ENCODE measurements at places on chromosomes 1 and 21. TPM values are rescaled to one million over a fixed set of nuclear protein-coding genes. Genes with fewer than 3 reads are reported as not detected.

The TNFRSF14 gene
- total RNA-seq: 1.2 TPM

The C1orf141 gene
- 0.22 TPM for total RNA-seq

The SLC1A7 gene
- not detected for total RNA-seq

The CYP4A11 gene
- total RNA-seq: not detected

The TNFRSF25 gene
- 38.9 TPM for total RNA-seq

The TNFSF18 gene
- total RNA-seq: 3.7 TPM

The APOBEC4 gene
- total RNA-seq: not detected

The LPAR3 gene
- total RNA-seq: 0.99 TPM

The LCE1A gene
- not detected for total RNA-seq

The KCNK2 gene
- total RNA-seq: 5.8 TPM

The CLEC20A gene
- total RNA-seq: not detected

- DNase-seq: no peak
Observed at GRCh38 chr1:38898653-38899230, 17.4 kb upstream of the GJA9 start.

DNA sequence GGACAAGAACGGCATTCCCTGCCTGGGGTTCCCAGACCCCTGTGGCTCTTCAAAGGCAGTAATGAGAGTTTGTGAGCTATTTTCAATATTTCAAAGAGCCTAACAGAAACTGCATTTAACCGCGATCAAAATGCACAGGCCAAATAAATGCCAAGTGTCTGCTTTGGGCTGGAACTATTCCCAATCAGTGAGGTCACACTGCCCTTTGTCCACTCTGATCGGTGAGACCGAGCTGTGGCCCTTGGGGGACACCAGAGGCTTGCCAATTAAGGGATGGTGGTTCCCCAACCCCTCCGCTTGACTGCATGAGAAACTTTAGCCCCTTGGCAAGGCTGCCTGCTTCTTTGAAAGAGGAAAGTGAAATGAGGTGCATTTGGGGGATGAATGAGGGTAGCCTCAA lies 20.3 kb downstream of the CSMD2 start:
- no peak for DNase-seq

- no peak for DNase-seq
Observed at GRCh38 chr1:210239349-210240111, 6.9 kb downstream of the SERTAD4 start.

DNA sequence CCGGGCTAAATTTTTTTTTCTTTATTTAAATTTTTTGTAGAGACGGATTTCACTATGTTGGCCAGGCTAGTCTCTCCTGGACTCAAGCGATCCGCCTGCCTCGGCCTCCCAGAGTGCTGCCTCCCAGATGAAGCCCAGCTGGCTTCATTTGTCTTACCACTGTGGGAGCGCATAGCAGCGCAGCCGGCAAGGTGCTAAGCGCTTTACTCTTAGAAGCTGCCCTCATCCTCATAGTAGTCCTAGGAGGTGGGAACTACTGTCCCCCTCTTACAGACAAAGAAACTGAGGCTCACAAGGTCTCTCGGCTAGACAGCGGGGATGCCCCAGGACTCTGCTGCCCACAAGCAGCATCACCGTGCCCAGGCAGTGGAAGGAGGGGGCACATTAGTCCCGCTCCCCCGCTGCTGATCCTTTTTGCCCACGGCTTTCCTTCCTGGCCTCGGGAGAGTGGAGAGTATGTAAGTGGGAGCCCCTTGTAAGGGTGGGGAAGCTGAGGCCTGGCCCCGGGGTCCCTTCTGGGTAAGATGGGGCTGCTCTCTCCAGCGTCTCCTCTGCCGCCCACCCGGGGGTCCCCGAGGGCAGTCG lies 726 bp downstream of the TMEM54 start:
- DNase-seq: no peak

DNA sequence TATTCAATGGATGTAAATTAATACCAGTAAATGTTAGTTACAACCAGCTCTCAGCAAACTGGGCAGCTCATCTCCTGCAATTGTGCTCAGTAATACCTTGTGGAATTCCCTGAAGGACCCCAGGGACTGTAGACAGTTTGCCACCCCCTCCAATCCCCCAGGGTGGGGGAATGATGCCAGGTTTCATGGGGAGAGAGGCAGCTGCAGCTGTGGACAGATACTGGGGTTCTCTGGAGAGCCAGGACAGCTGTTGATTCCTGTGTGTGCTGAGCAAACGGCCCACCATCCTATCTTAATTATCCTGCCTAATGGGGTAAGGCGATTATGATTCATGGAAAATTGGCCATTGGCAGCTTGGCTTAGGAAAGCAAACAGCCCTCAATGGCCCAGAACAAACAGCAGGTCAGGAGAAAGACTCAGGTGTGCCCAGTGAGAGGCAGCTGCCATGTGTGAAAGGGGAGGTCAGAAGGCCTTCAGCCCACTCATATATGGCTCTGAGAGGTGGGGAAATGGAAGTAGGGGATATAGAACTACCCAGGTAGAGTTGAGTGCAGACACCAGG lies 148.9 kb upstream of the CTTNBP2NL start:
- DNase-seq: no peak

- DNase-seq: no peak
Observed at GRCh38 chr1:97186381-97186780, 464.8 kb downstream of the PTBP2 start.

DNA sequence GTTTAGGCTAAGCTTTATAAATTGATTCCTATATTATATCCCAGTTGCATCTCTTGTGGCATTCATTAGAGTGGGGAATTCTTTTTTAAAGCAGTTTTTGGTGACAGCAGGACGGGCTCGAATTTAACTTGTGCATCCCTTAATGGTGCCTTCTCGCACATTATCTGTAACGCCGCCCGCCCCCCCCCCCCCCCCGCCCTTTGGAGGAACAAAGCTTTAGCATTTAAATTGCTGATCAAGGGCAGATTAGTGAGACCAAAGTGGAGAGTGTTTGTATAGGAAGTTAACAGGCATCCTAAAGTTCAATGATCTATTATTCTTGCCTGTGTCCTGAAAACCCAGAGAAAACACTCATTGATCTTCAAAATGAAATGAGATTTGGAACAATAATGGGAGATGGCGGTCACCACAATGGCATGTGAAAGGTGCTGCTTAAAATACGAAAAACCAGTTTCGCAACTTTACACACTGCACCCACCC lies 2.2 kb downstream of the LMO4 start:
- no peak for DNase-seq

GRCh38 chr1:26858160-26858559 lies 4.8 kb upstream of the SFN start:
- no peak for DNase-seq

GRCh38 chr1:77687519-77687906 lies 5.1 kb upstream of the ZZZ3 start:
- DNase-seq: peak; percentile 49

- no peak for DNase-seq
Observed at GRCh38 chr1:207805841-207806421, 54.1 kb downstream of the CD46 start.

DNA sequence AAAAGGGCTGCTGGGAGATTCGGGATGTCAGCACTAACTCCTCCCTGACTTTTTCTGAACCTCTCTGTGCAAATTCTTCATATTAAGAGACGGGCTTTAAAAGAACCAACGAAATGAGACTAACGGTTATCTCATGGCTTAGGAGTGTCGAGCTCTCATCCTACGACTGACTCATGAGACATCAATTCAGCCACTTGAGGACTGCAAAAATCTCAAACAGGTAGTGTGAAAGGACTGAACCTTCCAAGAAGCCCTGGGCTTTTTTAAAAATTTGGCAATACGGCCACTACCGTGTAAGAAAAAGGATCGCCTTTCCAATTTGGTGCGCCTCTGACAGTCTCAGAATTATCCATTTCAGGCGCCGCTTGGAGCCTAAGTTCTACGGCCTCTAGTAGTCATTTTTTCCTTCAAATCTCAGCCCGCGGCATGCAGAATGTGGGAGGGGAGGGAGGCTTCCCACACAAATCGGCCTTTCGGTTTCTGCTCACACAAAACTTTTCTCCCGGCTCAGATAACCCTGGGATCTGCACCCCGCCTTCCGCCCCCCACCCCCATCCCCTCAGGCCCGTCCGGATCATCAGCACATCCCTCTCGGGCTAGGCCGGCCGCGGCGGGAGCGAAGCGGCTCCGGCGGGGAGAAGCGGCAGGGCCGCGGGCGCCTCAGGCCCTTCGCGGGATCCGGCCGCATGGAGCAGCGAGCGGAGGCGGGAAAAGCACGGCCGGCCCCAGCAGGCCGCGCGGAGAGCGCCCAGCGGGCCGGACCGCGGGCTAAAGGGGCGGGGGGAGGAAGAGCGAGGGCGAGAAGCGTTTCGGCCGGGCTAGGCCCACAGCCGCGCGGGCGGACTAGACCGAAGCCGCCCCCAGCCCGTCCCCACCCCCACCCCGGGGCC lies 618 bp downstream of the HNRNPR start:
- peak; percentile 59 for DNase-seq

- no peak for DNase-seq
Observed at GRCh38 chr1:21816602-21817302, 4.7 kb downstream of the LDLRAD2 start.

GRCh38 chr1:25848531-25848930 lies 10.7 kb downstream of the AUNIP start:
- no peak for DNase-seq

DNA sequence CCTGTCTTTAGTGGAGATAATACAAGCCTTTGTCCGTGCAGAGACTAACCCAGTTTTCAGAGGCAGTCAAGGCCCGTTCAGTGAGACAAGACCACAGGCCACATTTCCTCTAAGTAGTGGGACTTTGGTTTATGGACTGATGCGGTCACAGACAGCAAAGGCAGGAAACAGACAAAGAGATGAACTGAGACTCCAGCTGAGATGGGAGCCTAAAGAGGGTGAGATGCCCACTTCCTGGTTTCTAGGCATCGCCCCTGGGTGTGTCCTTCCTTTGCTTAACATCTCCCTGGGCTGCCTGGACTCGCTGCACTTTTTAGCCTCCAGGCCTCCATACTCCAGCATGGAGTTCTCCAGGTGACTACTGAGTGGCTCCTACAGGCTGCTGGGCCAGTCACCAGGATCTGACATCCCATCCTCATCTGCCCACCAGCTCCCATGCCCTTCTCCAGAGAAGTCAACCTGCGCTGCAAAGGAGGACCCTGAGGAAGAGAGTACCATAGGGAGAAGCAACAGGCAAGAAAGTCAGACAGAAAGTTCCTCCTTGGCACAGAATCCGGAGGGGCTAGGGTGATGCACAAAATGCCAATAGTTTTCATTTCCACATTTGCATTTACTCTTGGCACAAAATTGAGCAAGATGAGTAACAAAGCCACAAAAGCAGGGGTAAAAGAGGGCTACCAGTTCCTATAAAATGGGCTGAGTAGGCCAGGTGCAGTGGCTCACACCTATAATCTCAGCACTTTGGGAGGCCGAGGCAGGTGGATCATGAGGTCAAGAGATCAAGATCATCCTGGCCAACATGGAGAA lies 15.1 kb downstream of the THEMIS2 start:
- DNase-seq: no peak

GRCh38 chr1:155858800-155859233 lies 550 bp upstream of the SYT11 start:
- no peak for DNase-seq

- DNase-seq: no peak
Observed at GRCh38 chr1:183544598-183545297, 45.5 kb downstream of the NCF2 start.

DNA sequence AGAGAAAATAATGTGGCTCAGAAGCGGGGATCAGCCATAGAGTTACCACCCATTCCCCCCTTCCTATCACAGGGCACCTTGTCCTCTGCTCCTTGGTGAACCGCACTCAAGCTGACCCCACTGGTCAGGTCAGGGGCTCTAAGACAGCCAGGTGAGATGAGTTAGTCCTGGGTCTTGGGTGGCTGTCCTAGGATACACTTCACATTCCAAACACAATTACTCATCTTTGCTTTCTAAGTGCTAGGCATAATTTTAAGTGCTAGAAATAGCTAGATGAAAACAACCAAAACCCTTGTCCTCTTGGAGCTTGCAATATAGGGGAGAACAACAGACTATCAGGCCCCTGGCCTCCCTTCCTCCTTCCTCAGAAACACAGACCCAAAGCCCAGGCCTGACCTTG lies 7.8 kb upstream of the MUTYH start:
- DNase-seq: no peak

- DNase-seq: no peak
Observed at GRCh38 chr1:205448540-205449253, 7.1 kb downstream of the BLACAT1 start.

- peak; percentile 56 for DNase-seq
Observed at GRCh38 chr1:155226910-155227260, 18.4 kb downstream of the MTX1 start.

- DNase-seq: no peak
Observed at GRCh38 chr1:88890791-88891317, 513 bp downstream of the GTF2B start.

DNA sequence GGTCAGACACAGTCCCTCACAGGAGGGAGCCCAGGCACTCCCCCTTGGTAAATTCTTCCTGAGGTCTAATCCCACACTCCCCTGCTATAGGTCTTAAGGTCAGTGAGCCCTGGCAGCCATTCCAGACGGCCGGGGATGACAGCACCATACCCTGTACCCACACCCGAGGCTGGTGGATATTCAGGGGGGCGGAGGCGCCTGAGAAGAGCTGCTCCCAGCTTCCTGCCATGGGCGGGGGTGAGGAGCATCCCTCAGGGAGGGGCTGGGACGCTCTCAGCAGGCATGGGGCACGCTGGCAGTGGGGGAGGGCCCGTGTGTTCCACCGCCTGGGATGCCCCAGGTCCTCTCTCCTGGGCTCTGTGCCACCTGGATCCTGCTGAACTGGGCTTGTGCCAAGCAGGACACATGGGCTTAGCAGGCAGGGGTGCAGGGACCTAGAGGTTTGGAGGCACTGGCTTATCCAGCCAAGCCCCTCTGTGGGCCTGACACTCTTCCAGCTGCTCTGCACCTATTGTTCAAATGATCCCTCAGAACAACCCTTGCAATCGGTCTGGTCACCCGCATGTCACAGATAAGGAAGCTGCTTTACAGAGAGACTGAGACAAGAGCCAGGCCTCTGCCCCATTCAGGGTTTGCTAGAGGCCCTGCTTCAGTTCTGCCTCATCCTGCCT lies 5.7 kb upstream of the ADGRB2 start:
- DNase-seq: no peak

GRCh38 chr21:31752352-31752751 lies 20.4 kb upstream of the SCAF4 start:
- no peak for DNase-seq

DNA sequence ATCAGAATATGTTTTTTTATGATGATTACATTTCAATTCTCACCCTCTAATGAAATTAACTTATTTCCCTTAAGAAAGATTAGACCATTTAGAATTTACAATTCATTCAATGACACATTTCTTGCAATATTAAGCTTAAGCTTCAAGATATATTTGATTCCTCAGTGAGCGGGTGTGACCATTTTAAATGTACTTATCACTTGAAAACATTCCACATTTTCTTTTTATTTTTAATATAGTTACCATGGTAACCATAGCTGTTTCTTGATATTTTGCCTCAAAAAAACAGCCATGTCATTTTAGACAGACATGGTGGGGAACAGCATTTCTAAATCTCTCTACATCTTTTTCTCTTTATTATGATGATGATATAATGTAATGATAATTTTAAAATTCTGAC lies 1029.0 kb upstream of the B3GALT2 start:
- DNase-seq: no peak
